Effector memory CD8-positive, alpha-beta T cell (primary cell): ENCODE measurements at places on chromosomes 3 and 15.

DNA sequence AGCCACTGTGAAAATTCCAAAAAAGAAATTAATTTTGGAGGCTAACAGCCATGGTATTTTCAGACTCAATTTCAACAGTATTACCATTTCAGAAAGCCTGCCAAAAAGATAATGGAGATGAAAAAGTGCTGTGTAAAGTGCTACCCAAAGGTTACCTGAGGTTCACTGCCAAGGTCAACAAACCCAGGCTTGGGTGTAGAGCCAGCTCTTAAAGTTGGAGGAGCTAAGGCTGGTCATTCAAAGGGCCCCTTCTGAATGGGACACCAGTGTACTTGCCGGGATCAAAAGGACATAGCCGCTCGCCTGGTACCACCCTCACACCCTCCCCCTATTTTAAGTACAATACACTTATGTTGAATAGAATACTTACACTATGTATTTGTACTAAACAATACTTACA is 64.5 kb downstream of the ETV5 start:
- no peak for DNase-seq

GRCh38 chr3:109559389-109559788 is 222.0 kb upstream of the DPPA4 start:
- no peak for DNase-seq

- no peak for DNase-seq
Measured at GRCh38 chr15:78129751-78130287, 1.4 kb downstream of the CIB2 start.

GRCh38 chr3:6492306-6492705 is 368.6 kb upstream of the GRM7 start:
- DNase-seq: no peak

DNA sequence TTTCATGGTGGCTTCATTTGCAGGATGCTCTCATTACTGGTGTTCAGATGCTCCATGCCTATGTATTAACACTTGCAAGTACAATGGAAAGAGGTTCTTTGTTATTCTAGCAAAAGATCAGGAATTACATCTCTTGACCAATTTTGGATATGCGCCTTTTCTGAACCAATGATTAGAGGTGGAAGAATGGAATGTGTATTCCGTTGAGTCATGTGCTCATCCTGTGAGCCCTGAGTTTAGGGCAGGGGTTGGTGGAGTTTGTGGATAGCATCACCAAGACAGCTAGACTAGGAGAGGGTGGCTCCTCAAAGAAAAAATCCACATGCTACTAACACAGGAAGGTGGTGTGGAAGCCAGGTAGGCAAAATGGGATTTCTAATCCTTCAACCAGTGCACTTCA is 80.7 kb upstream of the SLC25A26 start:
- DNase-seq: no peak

- DNase-seq: no peak
Measured at GRCh38 chr3:57939775-57940174, 68.4 kb upstream of the FLNB start.

DNA sequence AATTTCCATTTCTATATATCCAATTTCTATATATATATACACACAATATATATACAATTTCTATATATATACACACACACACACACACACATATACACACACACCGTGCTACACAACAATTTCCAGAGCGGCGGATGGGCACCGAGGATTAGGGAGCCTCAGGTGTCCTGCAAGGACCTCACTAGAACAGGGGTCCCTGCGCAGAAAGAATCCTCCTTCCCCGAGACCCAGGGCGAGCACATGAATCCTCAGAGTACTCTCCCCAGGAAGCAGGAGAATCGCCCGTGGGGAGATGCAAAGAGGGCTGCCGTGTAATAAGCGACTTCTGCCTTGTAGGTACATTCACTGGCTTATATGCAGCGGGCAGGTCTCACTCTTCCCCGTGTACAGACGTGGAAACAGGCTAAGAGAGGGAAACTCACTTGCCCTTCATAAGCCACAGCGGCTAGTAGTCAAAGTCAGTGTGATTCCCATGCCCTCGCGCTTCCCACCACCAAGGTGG is 467 bp downstream of the PIF1 start:
- no peak for DNase-seq

DNA sequence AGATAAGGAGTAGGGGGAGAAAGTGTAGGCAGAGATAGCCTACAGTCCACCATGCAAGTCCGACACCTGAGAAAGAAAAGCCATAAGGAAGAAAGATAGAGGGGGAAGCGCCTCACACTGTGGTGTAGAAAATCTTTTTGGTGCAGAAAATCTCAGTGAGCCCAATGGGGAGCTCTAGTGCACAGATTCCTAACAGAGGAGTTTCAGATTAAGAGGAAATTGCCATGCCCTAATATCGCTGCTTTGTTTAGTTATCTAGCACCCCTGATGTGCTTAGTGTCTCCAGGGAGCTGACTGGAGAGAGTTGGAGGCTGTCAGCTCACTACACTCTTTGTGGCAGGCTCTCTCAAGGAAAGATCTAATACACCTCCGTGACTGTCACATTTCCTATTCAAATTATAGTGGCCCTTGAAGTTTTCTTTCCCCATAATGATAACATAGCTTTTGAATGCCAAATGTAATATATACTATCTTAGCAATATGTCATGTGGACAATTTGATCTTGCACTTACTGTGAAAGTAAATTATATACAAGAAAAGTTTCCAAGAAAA is 33.7 kb downstream of the CGGBP1 start:
- DNase-seq: no peak

- DNase-seq: no peak
Measured at GRCh38 chr3:72523429-72524151, 324.7 kb downstream of the SHQ1 start.

GRCh38 chr3:24151594-24151993 is 206.5 kb downstream of the NR1D2 start:
- DNase-seq: no peak

GRCh38 chr15:82647045-82647834 is at the start of gene CPEB1:
Gene CPEB1 (minus strand): TSS chr15:82647363. CDS start chr15:82628459, 18,904 bp downstream.
- no peak for DNase-seq

DNA sequence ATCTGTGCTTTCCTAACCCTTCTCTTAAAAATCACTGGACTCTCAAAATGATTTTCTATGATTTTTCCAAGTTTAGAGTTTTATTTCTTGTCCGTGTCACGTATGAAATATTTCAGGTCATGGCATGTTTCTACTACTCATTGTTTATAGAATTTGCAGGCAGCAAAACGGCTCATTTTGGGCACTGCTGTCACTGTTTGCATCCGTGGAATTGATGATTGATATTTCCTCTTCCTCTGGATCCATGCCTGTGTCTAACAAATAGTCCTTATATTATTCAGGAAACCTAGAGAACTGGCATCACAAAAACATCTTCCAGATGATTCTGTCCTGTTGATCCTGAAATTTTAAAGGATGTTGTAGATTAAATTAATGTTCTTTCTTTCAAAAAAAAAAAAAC is 47.6 kb downstream of the LARS2 start:
- DNase-seq: no peak

GRCh38 chr3:76129441-76129840 is 344.1 kb upstream of the ZNF717 start:
- DNase-seq: no peak

DNA sequence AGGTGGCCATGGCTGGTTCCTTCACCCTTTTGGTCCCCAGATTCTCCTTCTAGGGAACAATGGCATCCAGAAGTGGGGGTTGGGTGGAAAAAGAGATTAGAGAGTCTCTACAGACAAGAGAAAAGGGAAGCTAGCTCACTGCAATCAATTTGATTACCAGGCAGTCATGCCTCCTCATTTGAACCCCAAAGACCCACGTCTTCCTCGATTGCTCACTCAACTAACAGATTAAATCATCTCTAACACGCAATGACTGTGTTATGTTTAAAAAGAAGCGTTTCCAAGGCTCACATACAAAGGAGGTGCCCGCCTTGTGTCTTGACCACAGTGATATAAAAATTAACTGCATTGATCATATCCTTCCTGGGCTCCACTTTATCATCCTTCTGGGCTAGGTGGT is 57.6 kb downstream of the BHLHE40 start:
- DNase-seq: no peak

GRCh38 chr3:59013611-59014010 is 36.2 kb downstream of the CFAP20DC start:
- DNase-seq: no peak

DNA sequence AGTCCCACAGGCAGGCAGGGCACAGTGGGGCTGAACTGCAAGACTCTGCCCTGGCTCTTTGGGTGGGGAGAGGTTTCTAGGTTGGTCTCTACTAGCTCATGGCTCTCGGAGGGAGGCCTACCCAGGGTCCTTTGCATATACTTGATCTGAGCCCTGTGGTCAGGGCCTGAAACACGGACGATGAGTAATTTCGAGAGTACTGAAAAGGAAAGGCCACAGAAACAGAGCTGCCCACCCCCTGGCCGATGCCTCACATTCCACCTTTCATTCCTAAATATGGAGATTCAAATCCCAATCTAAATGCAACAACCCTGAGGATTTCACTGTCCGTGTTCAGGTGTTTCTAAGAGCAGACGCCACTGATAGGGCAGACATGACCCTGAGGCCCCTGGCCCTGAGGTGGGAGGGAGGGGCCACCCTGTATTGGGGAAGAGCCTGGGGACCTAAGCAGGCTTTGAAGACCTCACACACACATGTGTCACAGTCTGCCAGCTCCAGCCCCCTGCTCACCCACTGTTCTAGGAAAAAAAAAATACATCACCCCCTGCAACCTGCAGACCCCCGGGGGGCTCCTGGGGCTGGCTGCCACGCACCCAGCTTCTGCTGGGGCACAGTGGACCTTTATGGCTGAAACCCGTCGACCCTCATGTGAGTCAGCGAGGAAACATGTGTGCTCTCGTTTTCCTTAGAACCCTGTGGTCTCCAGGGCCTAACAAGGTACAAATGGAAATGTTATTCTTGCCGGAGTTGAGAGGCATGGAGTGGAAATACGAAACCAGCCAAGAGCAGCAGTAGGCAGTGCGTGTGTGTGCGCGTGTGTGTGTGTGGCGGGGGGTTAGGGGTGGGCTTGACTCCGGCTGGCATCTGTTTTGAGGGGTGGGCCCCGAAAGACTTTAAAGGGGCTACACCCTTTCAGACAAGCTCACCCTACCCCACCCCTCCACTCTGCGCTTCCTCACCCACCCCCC is 112.7 kb downstream of the CHSY1 start:
- DNase-seq: no peak

DNA sequence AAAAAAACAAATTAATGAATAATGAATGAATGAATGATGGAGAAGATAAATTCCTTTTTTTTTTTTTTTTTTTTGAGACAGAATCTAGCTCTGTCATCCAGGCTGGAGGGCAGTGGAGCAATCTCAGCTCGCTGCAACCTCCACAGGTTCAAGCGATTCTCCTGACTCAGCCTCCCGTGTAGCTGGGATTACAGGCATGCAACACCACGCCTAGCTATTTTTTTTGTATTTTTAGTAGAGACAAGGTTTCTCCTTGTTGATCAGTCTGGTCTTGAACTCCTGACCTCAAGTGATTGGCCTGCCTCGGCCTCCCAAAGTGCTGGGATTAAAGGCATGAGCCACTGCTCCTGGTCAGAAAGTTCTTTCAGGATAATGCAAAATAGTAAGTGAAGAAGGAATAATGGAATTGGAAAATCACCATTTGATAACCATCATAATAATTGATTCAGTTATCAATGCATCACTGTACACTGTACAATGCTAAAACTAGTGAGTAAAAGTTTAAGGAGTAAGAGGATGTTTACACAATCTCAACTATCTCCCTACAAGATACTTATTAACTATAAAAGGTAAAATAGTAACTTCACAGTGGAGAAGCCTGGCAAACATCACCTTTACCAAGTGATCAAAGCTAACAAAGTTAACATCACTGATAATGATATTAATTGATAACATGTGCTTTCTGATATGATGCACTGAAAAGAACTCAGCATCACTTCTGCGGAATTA is 12.3 kb upstream of the INO80 start:
- DNase-seq: no peak

DNA sequence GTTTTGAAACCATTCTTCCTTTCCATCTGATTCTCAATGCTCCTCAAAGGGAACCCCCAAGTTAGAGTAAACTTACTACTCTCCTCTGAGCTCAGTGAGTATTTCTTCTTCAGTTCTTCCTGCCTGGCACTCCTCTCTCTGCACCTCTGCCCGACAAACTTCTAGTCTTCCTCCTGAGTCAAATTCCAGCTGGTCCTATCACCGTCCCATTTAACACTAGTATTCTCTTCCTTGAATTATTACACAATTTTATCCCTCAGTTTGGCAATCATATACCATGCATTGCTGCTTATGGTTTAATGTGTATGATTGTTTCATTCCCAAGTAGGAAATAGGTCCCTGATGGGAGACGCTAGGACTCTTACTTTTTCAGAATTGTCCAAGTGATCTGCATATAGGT is 279.7 kb downstream of the MECOM start:
- no peak for DNase-seq

DNA sequence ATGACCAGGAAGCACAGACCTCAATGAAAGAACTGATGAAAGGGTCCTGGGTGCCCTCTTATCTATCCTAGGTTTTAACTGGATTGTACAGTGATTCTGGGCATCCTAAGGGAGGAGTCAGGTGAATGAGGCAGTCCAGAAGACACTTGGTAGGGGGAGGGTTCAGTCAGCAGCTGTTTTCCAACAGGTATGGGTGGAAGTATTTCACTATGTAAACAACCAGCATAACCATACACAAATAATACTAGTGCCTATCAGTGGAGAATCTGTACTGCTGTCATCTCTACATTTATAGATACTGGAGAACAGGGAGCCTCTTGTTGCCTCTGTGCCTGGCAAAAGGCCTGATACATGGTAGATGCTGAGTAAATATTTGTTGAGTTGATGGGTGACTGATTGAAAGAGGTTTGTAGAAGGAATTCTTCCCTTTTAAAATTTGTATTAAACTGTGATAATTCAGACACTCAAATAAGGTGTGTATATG is 328.5 kb downstream of the RBMS3 start:
- no peak for DNase-seq

DNA sequence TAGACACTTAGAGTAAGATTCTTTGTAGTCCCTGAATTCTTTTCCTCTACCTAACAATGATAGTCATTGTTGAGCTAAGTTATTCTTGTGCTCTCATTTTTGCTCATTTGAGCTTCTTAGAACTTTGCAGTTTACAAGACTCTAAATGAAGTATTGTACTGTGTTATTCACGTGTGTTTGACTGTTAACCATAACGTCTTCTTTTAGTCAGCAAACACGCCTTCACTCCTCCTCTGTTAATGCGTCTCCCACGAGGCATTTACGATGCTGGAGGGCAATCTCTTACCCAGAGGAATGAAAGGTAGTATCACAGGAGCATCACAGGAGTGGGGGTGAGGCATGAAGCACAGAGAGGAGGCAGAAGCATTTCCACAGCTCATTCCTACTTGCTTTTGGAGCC is 14.8 kb upstream of the P2RY14 start:
- no peak for DNase-seq
